ENCODE measurements at places on chromosomes 4 and X.

DNA sequence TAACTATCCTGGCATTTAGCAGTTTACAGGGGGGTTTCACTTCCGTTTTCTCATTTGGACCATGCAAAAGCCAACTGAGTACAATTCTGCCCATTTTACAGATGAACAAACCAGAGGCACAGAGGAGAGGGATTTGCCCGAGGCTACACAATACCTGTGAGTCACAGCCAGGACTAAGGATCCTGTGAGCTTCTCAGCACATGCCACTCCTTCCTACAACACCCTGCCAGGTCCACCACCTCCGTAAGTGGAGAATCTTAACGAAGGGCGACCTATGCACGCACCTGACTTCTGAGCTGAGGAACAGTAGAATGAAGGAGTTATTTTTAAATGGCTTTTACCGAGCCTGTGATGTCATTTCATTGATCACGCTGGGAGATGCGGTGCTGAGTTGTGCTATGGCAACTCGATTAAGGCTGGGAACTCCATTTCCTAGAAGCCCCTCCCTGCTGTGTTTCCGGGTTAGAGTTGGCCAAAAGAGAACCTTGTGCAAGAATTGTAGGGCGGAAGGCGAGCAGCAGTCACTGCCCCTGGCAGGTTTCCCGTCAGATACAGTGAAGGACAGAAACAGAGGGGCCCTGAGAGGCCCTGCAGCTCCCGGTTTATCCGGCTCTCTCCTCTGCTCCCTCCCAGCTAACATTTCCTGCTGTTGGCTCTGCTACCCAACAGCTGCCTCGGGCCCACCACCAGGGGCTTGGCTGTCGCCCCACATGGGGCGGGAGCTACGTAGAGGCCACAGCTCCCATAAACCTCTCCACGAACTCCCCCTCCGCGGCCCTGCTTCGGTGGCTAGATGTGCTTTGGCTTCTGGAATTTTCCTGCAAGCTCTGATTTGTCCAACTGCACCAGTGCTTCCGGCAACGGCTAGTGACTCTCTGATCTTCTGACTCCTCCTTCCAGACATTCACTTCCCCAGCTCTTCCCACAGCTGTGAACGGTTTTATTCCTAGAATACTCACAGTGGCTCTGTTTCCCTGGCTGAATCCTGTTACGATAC is 75.1 kb upstream of the USP9X start:
- peak; percentile 34 for DNase-seq

GRCh38 chr4:98572697-98573096 is 85.7 kb downstream of the TSPAN5 start:
- DNase-seq = no peak

- DNase-seq = no peak
These were observed 199.2 kb downstream of the MAB21L2 start for GRCh38 chr4:150781191-150781590.

DNA sequence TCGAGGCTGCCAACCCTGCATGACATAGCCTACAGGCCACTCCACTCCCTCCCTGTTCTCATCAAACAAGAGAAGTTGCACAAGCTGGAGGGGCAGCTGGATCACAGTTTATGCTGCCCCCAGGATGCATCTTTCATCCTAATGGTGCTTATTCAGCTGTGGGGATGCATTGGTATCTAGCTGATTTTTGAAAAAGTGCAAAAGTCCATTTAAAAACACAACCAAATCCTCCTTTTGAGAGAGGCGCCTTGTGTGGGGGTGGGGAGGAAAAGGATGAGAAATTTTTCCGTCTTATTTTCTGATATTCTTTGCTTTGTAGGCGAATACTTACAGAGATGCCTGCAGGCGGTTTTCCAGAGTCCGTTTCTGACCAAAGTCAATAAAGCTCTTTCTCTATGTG is 276.4 kb upstream of the BOD1L1 start:
- no peak for DNase-seq

DNA sequence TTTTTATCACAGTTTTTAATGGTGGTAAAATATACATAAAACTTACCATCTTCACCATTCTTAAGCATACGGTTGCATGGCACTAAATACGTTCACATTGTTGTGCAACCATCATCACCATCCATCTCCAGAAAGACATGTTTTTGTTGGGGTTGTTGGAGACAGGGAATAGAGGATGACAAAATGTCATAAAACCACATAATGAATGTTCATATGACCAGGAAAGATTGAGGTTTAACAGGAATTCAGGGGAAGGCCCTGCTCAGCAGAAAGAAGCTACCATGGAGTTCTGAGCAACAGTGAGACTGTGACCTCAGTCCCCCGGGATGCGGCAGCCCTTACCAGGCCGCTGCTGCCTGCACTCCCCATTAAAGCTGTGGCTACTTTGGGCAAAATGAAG is 63.9 kb upstream of the TRIM2 start:
- DNase-seq = no peak

- DNase-seq = no peak
These were observed 29.0 kb downstream of the LRPAP1 start for GRCh38 chr4:3502941-3503936.

DNA sequence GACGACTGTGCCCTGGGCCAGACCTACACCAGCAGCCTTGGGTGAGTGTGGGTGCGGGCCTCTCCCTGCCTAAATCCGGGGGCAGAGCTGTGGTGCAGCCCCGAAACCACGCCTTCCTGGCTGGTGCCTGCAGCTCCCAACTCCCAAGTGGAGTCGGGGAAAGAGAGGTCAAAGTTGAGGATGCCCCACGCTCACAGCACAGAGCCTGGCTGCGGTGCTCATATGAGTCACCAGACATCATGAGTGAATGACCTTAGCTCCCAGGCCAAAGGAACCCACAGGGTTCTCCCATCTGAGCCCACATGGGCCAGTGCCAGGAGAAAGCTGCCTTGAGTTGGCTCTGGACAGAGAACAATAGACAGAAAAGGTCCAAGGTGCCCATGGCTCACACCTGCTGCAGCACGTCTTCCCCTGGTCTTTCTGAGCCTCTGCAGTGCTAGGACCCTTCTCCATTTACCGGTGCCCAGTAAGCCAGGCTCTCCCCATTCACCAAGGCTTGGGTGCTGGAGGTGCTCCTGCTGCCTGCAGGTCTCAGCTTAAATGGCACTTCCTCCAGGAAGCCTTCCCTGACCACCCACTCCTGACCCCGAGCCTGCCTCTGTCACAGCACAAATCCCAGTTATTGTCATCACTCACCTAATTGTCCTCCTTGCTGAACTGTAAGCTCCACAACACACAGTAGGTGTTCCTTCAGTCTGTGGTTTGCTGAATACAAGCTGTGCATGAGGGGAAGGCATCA is 224.2 kb downstream of the AFAP1 start:
- DNase-seq = no peak

- no peak for DNase-seq
These were observed 1394.2 kb upstream of the DIAPH2 start for GRCh38 chrX:95290455-95290854.

- DNase-seq = no peak
These were observed 50.9 kb downstream of the MED28 start for GRCh38 chr4:17665346-17665745.

GRCh38 chr4:5588046-5588445 is 120.3 kb downstream of the EVC2 start:
- DNase-seq = no peak

DNA sequence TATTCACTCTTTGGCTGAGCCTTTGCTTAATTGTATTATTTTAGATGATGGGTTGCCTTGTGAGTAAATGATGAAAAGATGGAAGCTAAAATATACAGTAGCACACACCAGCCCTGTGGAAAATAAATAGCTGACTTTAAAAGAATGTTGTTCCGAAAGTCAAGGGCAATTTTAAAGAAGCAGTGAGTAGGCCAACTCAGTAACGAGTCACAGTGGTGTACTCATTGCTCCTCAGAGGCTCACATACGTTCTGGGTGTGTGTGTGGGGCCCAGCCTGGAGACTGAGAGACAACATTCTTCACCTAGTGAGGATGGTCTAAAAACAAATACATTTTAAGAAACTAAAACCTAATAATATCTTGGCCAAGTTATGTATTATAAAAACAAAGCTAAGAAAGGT is 640.3 kb downstream of the TRIML1 start:
- DNase-seq = no peak

GRCh38 chr4:127291316-127291715 is 341.4 kb upstream of the INTU start:
- no peak for DNase-seq

DNA sequence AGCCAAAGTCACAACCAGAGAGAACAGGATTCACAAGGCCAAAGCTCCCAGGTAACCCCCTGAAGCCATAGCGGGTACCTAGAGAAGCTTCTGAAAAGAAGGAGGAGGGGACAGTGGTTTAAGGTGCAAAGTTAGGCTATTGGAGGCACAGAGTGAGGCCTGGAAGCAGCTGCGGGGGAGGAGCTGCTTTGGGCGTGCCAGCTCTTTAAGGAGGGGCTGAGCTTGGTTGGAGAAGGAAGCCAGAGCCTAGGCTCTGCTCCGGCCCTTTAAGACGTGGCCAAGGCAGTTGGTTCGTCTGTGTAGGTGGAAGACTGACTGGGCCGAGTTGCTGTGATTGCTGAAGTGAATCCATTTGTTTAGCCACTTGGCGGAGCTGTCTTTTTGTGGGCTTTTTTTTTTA is 1.5 kb downstream of the KLF8 start:
- DNase-seq = peak; percentile 4

DNA sequence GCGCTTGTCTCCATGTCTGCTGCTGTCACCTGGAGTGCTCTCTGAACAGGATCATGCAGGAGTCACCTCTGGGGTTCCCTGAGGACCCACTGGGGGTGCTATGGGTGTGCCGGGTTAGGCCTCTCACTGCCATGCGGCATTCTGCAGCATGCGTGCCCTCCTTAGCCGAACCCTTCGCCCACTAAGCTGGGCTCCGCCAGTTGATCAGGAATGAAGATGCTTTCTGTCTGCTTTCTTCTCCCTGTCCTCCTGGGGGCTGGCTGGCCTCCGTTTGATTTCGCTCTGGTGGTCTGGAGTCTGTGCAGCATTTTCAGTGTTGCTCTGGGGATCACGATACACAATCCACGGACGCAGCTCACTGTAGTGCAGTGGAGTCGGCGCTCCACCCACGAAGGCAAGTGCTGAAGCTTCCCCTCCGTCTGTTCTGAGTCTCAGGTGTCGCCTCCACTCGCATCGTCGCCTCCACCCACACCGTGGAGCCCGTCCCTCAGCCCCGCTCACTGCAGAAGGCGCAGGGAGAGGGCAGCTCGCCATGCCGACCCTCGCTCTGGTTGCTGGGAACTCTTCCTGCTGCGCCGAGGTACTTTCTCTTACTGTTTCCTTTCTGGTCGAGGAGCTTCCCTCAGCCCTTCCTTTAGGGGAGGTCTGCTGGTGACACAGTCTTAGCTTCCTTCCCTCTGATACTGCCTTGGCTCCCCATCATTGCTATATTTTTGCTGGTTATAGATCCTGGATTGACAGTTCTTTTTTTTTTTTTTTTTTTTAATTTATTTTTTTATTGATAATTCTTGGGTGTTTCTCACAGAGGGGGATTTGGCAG is 29.2 kb downstream of the LETM1 start:
- no peak for DNase-seq

GRCh38 chr4:100805538-100805937 is 287.7 kb upstream of the EMCN start:
- DNase-seq = no peak

DNA sequence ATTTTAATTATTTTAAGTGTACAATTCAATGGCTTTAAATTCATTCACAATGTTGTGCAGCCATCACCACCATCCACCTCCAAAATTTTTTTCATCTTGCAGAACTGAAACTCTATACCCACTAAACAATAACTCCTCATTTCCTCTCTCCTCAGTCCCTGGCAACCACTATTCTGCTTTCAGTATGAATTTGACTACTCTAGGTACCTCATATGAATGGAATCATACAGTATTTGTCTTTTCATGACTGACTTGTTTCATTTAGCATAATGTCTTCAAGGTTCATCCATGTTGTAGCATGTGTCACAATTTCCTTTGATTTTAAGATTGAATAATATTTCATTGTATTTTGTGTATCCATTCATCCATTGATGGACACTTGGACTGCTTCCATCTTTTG is 46.9 kb downstream of the KIF4A start:
- no peak for DNase-seq

DNA sequence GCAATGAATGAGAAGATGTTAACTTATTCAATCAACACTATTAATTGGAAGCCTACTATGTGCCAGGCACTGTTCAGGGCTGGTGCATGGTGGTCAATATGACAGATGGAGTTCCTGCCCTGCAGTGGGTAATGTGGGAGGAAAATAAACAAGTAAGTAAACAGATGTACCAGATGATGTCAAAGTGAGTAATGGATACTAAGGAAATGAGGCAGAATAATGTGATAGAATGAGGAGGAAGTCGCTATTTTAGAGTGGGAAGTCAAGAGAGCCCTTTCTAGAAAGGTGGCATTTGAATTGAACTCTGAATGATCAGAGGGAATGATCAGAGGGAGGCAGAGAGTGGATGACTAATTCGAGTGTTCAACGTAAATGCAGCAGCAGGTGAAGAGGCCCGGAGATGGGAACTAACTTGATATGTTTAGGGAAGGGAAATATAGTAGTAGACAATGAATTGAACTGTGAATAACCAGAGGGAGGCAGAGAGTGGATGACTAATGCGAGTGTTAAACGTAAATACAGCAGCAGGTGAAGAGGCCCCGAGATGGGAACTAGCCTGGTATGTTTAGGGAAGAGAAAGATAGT is 48.3 kb downstream of the HMGB3 start:
- DNase-seq = no peak

- no peak for DNase-seq
These were observed 108.3 kb downstream of the TBC1D19 start for GRCh38 chr4:26692014-26692726.

- no peak for DNase-seq
These were observed 4.7 kb downstream of the SFRP2 start for GRCh38 chr4:153784166-153784699.

GRCh38 chr4:44447563-44448504 is 775 bp downstream of the KCTD8 start:
- no peak for DNase-seq

DNA sequence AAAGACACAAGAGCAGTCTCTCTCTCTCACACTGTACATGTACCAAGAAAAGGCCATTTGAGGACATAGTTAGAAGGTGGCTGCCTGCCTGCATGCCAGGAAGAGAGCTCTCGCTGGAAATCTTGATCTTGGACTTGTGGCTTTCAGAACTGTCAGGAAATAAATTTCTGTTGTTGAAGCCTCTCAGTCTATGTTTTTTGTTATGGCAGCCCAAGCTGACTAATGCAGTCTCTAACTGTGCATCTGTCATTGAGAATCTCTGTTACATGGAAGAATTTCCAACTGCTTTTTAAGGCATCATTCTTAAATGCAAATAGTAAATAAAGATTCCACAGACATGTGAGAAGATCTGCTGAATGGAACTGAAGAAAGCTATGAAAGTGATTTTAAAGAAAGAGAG is 198.3 kb downstream of the PCDH10 start:
- no peak for DNase-seq

DNA sequence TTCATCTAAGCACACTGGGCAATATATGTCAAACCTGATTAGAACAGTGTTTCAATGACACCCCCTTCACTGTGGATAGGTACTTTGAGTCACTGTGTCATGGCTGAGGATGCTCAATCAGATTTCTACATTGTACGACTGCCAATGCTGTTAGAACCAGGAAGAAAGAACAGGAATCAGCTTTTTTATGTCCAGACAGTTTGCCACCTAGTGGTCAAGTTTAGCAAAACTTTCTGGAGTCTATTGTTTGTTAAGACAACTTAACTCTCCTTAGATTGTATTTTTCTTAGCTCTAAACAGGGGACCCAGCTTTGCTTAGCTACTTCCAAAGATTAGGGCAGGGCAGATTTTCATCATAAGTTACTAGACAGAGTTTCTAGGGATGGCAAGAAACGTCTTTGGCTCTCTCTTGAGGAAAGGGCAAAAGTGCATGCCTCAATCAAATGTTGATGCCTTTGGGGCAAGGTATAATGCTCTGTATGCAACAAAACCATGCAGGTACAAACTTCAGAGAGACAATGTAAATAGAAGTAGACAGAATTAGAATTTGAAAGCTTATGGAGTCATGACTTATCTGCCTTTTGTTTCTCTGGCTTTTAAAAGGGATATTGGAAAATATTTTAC is 40.5 kb upstream of the BMP3 start:
- no peak for DNase-seq
